Spinal cord (tissue), 10 donors: ENCODE measurements at places on chromosomes 5 and 9.
A peak's percentile ranks its signal among the peaks of the same experiment; 100 is the strongest.

DNA sequence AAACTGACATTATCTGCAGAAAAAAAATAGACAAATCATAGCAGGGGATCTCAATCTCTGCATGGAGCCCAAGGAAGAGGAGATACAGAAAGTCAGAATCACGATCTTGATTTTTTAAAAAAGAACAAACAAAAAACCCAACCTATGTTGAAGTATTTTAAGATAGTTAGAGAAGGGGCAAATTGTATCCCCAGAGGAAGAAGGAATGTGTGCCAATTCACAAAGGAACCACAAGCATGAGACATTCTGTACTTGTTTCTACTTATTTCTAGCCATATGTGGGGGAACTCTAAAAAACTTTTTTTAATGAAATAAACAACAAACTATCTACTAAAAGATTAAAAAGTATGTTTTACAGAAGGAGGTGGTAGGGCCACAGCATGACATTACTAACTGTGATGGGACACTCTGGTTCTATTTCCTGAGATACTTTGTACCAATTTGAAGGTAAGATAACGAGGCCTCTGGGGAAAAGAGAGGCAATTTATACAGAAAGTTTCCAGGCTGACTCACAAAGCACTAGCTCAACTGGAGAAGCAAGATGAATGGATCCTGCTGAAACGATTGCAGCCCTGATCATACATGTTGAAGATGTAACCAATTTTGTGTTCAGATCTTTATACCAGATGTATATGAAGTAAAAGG lies 22.5 kb downstream of the RANBP3L start:
- peak; percentile 9 for DNase-seq

DNA sequence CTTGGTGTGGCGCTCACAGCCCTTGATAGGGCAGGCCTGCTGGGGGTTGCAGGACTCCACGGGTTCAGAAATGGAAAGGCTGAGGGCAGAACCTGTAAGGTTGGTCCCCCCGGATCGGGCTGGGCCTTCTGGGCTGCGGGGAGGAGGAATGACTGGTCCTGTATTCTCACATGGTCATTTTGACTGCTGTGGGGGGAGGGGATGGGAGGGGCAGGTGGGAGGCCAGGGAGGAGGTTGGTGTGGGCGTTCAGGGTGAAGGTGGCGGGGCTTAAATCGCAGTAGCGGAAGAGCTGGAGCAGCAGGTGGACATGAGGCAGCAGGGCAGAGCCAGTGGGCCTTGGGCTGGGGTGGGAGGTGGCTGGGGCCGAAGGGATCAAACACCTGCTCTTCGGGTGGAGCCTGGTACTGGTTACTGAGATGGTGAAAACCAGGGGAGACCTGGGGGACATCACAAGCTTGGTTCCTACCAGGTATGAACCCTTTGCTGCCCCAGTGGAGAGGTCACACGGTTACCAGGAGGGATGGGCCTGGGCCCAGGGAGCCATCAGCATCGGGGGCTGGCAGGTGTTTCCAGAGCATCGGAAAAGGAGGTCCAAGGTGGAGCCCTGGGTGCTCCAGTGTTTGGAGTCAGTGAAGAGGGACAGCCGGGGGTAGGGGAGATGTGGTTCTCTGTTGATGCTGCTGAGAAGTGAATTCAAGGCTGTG lies 1.8 kb downstream of the MRPS2 start:
- DNase-seq, result no peak

- no peak for DNase-seq
Measured at GRCh38 chr9:130215341-130216119, 43.3 kb downstream of the NCS1 start.

GRCh38 chr9:95270790-95271189 lies 46.7 kb downstream of the FANCC start:
- DNase-seq, result no peak

DNA sequence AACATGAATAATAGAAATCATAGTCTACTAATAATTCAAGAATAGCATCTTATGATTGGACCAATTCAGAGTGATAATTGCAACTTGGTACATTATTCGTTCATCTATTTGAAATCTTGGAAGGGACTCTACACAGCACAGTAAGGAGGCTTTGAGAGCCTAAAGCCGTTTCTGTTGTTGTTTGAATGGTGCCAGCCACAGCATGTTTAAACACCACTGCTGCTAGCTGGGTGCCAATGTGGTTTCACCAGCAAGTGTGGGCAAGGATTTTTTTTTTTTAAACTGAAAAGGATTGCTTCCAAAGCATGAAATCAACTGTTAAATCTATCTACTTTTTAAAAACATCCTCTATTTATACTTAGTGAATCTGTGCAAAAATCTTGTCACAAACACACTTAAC lies 253.9 kb upstream of the MAP3K1 start:
- DNase-seq, result peak; percentile 75
